AG09309 (cell line): ENCODE measurements at places on chromosomes 6 and 20.

- no peak for DNase-seq
These were observed 8.5 kb upstream of the EDN3 start for GRCh38 chr20:59291740-59292383.

DNA sequence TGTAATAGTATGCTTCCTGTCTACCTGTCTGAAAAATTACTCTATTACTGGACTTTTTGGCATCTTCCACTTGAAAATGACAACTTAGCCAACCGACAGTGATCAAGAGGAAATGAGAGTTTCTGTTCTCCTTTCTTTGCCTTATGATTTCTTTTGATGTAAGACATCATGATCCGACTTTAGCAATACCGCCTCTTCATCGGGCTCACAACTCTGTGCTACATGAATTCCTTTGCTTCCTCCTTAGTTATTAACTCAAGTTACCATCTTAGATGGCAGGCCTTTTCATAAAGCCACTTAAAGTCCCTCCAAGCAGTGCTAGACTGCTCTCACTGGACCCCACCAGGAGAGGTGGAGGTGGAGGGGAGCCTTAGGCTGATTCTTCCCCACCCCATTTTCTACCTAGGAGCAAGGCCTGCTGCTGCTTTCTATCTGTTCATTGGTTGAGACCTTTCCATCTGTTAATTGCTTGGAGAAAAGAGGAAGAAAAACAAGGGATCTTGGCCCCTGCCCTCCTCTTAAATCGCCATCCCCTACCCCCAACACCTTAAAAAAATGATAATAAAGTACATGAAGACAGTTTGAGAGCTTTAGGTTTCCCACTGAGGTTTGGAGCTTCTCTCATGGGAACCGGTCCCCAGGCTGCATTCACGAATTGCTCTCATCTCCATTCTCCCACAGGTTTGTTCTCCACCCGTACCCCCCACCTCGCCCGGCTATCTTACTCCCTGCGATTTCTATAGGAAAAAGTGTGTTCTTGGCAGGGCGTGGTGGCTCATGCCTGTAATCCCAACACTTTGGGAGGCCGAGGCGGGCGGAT lies 21.6 kb upstream of the MCM3 start:
- no peak for DNase-seq

DNA sequence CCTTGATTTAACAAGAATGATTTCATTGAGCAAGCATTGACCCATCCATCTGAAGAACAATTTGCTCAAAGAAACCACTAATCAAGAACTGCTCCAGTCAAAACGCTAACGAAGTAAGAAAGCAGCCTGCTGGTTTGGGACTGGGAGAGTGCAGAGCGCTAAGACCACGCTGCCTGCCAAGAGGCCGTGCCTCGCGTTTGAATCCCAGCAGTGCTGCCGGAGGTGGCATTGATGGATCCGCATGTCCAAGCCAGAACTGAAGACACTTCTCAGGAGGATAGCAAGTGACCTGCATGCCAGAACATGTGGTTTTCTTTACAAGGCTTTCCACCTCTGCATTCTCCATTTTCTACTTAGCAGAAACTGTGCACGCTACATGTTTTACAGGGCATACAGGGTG lies 105.2 kb upstream of the FOXC1 start:
- no peak for DNase-seq

DNA sequence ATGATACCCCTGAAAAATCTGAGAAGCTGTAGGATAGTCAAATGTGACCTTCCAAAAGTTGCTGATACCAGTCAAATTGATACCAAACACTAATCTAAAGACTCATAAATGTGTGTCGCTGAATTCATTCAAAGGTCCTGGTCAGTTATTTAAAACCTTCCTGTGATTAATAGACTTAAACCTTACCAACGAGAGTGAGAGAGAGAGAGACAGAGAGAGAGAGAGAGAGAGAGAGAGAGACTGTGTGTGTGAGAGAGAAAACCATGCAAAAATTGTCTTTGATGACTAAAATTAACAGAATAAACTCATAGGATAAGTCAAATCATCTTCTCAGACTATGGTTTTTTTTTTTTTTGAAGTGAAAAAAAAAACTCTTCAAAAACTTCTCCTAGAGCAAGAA lies 370.9 kb upstream of the HS3ST5 start:
- no peak for DNase-seq

GRCh38 chr6:152062476-152062875 lies 255.0 kb downstream of the ESR1 start:
- DNase-seq: no peak

GRCh38 chr20:62220666-62221568 lies 839 bp upstream of the HRH3 start:
- DNase-seq: no peak
